ENCODE measurements at places on chromosomes 7 and 10.
A peak's percentile ranks its signal among the peaks of the same experiment; 100 is the strongest.

GRCh38 chr7:135929722-135930141, 47.4 kb downstream of the MTPN start:
- no peak for DNase-seq

DNA sequence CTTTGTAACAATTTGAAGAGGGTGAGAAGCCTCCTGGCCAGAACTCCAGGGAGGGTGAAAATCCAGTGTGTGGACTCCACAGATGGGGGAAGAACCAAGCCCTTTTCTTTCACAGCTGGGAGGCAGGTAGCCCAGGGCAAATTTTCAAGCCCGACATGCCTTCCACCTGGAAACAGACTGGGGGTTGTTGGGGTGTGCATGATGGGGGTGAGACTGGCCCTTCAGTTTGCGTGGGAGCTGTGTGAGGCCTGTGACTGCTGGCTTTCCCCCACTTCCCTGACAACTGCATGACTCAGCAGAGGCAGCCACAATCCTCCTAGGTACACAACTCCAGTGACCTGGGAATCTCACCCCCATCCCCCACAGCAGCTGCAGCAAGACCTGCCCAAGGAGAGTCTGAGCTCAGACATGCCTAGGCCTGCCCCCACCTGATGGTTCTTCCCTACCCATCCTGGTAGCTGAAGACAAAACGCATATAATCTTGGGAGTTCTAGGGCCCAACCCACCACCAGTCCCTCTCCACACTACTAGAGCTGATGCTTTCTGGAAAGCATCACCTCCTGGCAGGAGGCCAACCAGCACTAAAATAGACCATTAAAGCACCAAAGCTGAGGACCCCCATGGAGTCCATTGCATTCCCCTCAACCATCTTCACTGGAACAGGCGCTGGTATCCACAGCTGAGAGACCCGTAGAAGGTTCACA, 445.4 kb downstream of the TFEC start:
- DNase-seq, result no peak

- no peak for DNase-seq
Observed at GRCh38 chr10:122462533-122463465, 1.4 kb downstream of the HTRA1 start.

- peak; percentile 60 for DNase-seq
Observed at GRCh38 chr10:102410429-102411073, 8.0 kb downstream of the PSD start.

DNA sequence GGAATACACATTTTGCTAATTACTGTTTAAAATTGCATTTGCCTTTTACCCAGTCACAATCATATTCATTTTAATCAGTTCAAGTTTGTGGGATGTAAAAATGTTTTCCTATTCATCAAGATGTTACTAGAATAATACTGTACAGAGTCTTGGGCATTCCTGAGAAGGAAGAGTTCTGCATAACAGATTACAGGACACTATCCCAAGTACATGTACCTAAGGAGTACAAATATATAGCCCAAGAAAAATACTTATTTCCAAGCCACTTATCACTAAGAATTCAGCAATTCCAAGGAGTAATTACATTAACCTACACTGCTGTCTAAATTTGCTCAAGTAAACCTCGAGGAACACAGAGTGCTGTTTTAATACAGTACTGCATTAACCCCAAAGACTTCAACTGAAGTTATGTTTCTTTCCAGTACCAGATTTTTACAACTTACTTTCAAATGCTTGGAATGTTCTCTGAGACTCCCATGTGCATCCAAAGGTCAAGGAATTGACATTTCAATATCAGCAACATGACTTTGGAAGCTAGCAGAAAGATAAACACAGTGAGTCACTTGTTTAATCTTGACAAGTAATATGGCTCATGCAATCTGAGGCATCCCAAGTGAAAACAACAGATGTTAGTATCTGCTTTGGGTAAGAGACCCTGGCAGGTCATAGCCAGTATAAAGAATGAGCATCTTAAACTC, 125.4 kb upstream of the BET1 start:
- no peak for DNase-seq

DNA sequence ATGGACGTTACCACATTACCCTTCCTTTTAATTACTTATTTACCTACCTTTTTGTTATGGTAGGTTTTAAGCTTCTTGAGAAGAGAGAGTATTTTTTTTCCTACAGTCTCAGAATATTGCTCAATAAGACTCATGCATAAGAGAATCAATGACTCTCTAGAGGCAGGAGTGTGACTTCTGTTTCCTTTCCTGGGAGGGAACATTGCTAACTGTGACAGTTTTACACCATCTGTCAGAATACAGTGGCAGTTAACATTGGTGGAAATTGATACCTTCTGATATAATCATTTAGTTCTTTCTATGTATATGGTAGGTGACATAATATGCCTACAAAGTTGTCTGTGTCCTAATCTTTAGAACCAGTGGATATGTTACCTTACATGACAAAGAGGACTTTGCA, 348.7 kb upstream of the POT1 start:
- no peak for DNase-seq

DNA sequence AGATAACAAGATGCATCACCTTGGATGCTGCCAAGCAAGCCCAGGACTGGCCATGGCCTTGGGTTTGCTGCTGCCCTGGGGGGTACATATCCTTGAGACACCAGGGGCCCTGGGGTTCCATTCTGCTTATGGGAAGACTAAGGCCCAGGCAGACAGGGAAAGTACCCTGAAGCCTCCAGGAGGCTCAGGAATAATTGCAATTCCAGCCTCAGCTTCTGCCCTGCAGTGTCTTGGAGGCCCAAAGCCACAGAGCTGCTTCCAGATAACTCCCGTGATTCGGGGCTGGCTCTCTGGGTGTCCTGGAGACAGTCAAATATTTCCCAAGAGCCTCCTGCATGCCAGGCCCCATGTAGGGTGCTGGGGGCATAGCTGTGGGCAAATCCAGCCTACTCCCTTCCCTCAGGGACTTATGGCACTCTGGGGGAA, 22.6 kb downstream of the MYL10 start:
- DNase-seq, result no peak

DNA sequence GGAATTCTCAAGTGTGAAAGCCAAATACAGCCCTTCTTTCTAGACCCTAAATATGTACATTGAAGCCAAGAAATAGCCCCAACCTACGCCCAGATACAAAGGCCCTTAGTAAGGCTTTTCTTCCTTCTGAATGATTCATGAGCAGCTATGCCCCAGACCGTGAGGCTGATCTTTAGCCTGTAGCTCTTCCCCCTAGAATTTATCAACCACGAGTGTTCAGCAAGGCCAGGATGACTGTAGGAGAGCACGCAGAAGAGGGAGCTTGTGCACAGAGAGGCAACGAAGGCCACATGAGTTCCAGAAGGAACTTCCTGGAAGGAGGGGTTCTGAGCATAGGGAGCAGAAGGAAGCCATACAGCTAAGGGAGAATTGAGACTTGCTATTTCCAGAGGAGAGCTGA, 53.0 kb upstream of the HABP2 start:
- DNase-seq, result no peak

GRCh38 chr7:107326061-107326460, 143.8 kb upstream of the GPR22 start:
- no peak for DNase-seq

DNA sequence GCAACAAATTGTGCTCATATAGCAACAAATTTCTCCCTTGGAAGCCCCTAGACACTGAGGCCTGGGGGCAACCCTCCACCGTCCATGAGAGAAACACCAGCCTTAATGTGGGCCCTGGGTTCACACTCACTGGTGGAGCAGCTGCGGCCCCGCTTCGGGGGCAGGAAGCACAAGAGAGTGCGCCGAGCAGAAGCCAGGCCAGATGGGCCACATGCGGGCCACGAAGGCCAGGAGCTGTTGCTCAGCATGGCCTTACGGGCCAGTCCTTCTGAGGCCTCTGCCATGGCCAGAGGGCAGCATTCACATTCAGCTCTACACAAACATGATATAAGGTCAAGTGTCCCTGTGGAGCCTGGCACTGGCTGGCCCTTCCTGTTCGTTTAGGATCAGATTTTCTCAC, 60.0 kb upstream of the VIPR2 start:
- no peak for DNase-seq

DNA sequence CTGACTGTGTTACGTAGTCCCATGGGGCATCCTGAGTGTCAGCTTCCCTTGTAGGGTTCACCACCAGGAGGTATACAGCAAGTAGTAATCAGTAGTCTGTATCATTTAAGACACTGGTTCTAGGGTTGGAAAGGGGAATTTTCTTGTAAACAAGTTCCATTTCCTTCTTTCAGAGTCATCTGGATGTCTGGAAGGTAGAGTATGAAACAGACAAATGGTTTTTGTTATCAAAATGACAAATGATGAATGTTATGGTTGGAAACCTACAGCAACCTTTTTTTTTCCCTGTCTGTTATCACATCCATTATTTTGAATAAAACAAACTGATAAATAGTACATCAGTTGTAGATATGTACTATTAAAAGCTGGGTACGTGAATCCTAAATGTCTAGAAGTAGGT, 19.1 kb downstream of the SEMA3A start:
- DNase-seq, result no peak

GRCh38 chr10:117532451-117533107, 10.0 kb upstream of the EMX2 start:
- no peak for DNase-seq

DNA sequence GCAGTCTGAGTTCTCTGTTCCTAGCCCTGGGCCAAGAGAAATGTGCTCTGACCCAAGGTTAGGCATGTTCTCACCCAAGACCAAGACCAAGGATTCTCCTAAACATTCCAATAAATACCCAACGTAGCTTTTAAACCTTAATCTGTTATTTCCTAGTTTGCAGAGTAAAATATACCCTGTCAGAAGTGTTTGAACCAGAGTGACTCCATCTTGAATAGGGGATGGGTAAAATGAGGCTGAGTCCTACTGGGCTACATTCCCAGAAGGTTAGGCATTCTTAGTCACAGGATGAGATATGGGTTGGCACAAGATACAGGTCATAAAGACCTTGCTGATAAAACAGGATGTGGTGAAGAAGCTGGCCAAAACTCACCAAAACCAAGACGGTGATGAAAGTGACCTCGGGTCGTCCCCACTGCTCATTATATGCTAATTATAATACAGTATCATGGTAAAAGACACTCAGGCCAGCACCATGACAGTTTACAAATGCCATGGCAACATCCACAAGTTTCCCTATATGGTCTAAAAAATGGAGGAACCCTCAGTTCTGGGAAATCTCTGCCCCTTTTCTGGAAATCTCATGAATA, 27.7 kb downstream of the PLXNA4 start:
- DNase-seq, result peak; percentile 5

DNA sequence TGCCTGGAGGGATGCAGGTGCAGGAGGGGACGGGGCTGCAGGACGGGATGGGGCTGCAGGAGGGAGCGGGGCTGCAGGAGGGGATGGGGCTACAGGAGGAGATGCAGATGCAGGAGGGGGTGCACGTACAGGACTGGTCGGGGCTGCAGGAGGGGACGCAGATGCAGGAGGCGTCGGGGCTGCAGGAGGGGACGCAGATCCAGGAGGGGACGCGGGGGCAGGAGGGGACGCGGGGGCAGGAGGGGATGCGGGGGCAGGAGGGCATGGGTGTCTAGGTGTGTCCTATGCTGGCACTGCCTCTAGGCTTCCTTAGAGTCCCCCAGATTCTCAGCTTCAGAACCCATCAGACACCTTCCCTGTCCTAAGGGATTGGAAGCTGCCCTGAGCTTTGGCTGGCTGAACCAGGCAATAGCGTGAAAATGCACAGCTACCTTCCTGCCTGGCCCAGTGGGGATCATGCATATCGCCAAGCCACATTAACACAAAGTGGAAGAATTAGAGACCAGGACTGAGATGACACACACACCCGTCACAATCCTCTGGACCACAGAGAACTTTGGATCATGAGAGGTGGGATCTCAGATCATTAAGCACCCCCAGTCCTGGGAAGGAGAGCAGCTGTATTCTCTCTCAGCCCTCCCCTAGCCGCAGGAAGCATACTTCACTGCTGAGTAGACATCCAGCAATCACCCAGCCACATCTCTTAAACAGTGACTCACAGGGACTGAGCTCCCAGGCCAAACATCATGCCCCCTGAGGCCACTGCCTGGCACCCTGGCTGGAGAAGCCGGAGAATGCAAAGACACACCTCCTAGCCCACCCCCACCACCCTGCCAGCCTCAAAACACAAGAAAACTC, 67.3 kb downstream of the VWA2 start:
- DNase-seq, result no peak

DNA sequence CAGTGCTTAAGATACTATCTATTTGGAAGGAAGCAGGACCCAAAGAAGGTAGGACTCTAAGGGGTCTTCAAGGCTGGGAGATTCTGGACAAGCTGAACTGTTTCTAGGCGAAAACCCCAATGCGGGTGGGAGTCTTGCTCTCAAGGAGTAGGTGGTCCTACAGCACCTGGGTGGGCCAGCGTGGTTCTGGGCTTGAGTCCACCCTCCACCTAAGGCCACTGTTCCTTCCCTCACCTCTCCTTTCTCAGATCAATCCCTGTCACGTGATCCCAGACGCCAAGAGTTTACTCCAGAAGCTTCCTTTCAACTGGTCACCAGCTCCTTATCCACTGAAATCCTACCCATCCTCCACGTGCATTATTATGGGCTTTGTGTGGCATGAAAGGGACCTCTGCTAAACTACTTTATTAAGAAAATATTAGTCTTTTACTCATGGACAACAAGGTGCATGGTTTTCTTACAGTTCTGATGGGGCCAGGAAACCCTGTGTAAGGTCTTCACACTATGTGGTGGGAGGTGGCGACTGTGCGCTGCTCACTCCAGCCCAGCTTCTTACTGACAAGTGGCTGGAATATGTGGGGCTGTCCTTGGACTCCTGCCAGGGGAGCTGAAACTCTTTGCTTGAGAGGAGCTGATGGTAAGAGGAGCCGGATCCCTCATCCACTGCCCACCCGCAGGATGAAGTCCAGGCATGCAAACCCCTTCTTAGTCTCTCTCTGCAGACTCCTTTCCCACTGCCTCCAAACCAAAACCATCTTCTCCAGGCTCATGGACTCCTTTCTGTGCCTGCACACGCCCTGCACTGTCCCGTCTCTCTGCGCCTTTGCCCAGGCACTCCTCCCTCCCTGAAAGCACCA, 1.6 kb downstream of the ZNF746 start:
- no peak for DNase-seq

DNA sequence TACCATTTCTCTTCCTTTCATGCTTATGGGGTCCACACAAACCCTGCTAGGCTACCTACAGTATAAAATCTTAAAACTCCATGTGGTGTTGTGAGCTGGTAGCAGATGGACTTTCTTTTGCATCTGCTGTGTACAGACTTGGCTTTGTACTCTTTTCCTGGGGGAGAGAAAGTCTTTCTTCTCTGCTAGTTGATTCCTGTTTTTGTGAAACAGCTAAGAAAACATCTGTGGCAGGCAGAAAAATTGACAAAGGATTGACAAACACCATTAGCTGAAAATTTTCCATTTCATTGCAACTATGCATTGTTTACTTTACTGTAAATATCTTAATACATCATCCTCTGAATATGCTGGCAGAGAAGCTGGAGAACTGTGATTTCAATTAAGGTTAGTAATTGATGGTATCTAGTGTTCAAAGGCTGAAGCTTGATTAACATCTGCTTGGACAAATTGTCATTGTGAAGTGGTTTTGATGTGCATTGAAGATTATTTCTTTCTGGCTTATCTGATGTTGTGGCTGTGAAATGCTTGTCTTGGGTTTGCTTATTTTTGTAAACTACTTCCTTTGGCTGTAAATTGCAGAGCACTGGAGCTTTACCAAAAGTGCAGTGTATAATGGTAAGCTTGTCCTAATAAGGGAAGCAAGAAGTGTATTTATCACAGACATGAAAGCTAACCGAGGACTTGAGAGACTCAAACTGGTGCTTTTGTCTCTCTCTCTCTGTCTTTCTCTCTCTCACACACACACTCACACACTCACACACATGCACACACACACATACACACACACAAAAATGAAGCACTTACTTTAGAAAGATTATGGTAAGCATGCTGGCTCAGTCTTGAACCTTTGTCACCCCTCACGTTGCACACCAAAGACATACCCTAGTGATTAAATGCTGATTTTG, at the start of gene FOXP2:
TSS of gene FOXP2 (plus strand) at position 660 of the 908 bp plus-strand sequence. CDS start 11,697 bp downstream, outside the sequence.
- no peak for DNase-seq

All from stimulated activated CD4-positive, alpha-beta T cell treated with anti-CD3 and anti-CD28 coated beads, Interleukin-2, amount 100 ng/mL, for 48 hours (primary cell).